ENCODE measurements at places on chromosomes 16 and 17. TPM values are rescaled to one million over a fixed set of nuclear protein-coding genes. Genes with fewer than 3 reads are reported as not detected.

The NPIPA8 gene
- total RNA-seq, result 1.3 TPM

The SYNGR3 gene
- total RNA-seq, result 3.6 TPM

The KIF2B gene
- not detected for total RNA-seq

The LRRC37A3 gene
- total RNA-seq, result 37.4 TPM

The COX6A2 gene
- total RNA-seq, result not detected

The CLDN7 gene
- total RNA-seq, result 314 TPM

- no peak for DNase-seq
These were observed 5.7 kb downstream of the LAT start for GRCh38 chr16:28990375-28991040.

GRCh38 chr16:49857423-49858181 lies 1.7 kb upstream of the ZNF423 start:
- peak; percentile 77 for DNase-seq

GRCh38 chr17:6164996-6165395 lies 94.8 kb downstream of the WSCD1 start:
- no peak for DNase-seq

GRCh38 chr17:79948406-79948944 lies 87.2 kb downstream of the TBC1D16 start:
- DNase-seq, result no peak

- no peak for DNase-seq
These were observed 140.8 kb downstream of the PRKCA start for GRCh38 chr17:66443166-66443565.

GRCh38 chr16:54164789-54165173 lies 121.8 kb downstream of the IRX3 start:
- DNase-seq, result no peak

- no peak for DNase-seq
These were observed 10.2 kb upstream of the NFATC3 start for GRCh38 chr16:68074850-68075555.

GRCh38 chr16:19860166-19861041 lies 24.2 kb downstream of the GPRC5B start:
- no peak for DNase-seq

- DNase-seq, result peak; percentile 91
These were observed 3.5 kb upstream of the RPL13 start for GRCh38 chr16:89556750-89557689.

DNA sequence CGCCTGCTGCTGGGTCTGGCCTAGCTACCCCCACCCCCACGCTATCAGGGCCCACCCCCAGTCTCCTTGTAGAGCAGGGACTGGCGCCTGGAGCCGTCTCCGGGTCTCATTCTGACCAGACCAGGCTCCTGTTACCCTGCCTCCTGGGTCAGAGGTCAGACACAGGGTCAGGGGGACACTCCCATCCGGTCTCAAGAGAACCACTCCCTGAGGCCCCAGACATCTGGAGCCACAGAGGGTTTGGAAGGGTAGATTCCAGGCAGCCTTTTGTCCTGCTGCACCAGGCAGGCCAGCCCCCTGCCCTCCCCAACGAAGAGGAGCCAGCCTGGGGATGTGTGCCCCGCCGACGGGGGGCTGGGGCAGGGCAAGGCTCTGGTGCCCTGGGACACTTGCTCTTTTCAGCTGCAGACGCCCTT lies 944 bp upstream of the WFIKKN1 start:
- no peak for DNase-seq

DNA sequence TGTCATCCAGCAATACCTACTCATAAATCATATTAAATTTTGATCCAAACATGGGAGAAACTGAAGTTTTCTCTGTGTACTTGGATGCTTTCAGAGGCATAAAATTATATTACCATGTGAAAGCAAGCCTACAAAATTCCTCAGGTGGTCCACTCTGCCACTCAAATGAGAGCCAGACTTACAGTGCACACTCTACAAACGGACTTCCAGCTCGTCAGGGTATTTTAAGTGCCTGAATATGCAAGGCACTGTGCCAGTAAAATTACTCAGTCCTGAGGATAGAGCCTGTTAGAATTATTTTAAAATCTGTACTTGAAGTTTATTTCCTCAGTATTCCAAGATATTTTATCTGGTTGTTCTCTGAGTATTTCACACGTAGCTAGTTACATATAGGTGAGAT lies 54.5 kb downstream of the TENT4B start:
- no peak for DNase-seq

DNA sequence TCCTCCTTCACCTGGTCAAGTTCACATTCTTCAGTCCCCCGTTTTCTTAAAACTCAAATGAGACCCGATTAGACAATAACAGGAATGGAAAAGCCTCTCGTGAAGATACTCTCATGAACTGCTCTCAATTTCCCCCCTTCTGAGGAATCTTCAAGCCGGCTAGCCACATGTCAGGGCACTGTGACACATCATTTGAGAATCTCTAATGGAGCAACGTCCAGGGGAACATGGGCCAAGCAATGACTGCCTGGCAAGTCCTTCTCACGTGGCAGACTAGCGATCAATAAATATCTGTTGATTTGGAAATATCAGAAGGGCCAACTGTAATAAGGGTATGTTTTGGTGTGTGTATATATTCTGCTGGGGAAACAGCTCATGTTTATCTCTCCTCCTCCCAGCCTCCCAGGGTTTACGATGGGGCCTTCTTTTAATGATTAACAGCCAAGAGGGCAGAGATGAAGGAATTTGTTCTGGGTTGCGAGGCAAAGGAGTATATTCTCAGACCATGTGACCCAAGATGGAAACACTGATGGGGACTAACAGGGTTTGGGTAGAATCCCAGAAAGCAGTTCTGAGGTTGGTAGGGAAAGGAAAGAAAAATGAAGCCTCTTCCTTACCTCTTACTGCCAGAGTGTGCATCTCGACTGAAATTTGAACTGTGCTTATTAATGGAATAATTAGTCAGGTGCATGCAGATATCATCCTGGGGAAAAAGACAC lies 21.4 kb downstream of the TTLL6 start:
- peak; percentile 77 for DNase-seq

DNA sequence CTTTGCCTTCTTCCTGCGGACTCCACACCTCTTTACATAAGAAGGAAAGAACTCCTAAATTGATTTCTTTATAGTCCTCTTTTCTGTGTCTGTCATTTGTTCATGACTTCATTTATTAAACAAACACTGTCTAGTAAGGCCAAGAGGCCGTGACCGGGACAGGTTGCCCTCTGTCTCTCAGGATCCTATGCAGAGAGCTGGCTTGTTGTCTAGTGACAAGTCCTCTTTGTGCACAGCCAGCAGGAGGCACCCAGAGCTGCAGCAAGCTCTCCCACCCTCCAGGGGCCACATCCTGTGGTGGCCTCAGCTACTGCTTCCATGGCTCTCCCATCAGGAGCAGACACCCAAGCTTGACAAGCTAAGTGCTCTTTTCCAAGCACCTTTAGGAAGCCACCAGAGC lies 50.6 kb downstream of the PLD6 start:
- no peak for DNase-seq

- DNase-seq, result peak; percentile 31
These were observed 63.9 kb upstream of the DNAJA2 start for GRCh38 chr16:47037396-47037745.

GRCh38 chr16:11219178-11219577 lies 36.8 kb downstream of the SOCS1 start:
- DNase-seq, result no peak

DNA sequence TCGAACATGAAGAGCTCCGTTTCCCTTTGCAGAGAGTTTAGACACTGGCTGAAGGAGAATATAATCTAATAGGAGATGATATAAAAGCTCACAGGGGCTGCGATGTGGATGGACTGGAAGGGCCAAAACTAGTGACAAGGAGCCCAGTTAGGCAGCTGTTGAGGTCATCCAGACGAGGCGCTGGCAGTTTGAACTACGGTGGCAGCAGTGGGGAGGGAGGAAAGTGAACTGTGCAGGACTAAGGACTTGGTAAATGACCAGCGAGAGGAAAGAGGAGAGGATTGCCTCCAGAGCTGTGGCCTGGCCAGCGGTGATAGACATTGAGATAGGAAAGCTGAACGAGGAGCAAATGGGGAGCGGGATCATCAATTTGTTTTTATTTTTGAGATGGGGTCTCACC lies 14.6 kb upstream of the YWHAE start:
- DNase-seq, result no peak

GRCh38 chr16:30641378-30641982 lies 9.3 kb upstream of the PRR14 start:
- no peak for DNase-seq

GRCh38 chr16:56311208-56312027 lies 113.9 kb downstream of the AMFR start:
- no peak for DNase-seq

DNA sequence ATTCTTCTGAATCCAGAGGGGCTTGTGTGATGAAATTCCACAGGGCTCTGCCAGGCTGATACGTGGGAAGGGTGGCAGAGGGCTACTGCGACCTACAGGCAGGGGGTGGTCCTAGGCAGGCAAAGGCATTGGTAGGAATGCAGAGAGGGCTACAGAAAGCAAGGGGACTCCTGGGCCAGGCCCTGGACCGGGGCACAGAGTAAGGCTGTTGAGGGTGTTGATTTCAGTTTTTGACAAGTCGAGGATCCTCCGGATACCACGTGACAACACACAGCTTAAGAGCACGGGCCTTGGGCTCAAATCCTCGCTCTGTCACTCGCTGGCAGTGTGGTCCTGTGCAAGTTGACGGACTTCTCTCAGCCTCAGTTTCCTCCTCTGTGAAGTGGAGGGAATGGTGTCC lies 19.1 kb upstream of the DOC2B start:
- DNase-seq, result no peak

DNA sequence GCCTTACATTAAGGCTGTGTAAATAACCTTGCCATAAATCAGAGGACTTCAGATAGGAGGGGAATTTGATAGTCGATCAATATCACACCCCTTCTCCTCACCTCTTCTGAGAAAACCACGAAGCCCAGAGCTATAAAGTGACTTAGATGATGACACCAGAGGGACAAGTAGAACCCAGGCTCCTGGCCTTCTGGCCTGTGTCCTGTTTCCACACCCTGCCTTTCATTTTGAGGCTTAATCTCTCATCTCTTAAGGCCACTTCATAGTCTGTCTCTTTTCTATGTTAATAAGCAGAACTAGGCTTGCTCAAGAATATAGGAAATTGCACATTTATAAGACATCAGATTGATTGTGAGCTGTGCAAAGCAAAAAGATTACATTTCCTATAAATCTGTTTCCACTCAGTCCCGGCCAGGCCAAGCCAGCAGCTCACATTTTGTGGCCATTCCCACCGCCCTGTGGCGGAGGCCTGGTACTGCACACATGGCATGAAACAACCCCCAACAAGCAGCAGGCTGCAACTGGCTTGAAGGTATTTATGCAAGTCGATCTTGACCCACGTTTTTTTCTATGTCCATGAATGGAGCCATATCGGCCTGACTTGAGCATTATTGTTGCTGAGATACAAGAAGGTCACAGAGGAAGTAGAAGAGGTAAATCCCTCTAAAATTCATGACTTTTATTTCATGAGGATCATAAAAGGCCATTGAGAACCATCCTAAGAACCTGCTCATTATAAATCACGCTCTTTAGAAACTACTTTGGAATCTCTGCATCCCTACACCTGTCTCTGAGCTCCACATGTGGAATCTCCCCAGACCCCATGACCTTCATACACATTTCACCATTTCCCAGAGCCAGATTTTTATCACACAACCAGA lies 93.7 kb downstream of the PMP22 start:
- peak; percentile 62 for DNase-seq

DNA sequence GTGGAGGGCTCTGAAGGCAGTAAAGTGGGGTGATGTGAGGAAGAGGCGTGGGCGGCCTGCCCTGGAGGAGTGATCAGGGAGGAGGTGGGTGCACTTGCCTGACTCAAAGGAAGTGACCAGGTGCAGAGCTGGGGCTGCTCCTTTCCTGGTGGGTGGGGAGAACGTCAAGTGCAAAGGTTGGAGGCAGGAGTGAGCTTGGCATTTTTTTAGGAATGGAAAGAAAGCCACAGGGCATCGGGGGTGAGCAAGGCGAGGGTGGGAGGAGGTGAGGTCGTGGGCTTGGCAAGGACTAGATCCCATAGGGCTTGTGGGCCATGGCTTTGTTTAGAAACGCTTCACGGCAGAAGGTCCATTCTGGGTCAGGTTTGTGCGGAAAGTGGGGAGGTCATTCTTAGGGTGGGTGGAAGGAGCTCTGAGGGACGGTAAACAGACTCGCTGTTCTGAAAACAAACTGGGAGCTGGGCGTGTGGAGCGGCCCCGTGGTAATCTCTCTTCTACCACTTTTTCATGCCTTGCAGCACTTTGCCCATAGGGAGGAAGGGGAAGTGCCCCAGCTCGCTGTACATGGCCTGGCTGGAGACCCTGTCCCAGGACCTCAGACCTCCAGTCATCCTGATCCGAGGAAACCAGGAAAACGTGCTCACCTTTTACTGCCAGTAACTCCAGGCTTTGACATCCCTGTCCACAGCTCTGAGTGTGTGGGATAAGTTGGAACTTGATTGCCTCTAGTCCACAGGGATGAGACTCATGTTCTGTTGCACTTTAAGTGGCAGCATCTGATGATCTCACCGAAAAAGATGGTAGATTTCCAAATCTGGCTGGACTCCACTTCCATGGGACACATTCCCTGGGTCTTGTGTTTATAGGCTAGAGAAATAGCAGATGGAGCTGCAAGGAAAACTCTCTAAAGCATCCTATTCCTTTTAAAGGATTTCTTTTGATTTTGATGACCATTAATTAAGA lies 18.9 kb upstream of the HERPUD1 start:
- no peak for DNase-seq

DNA sequence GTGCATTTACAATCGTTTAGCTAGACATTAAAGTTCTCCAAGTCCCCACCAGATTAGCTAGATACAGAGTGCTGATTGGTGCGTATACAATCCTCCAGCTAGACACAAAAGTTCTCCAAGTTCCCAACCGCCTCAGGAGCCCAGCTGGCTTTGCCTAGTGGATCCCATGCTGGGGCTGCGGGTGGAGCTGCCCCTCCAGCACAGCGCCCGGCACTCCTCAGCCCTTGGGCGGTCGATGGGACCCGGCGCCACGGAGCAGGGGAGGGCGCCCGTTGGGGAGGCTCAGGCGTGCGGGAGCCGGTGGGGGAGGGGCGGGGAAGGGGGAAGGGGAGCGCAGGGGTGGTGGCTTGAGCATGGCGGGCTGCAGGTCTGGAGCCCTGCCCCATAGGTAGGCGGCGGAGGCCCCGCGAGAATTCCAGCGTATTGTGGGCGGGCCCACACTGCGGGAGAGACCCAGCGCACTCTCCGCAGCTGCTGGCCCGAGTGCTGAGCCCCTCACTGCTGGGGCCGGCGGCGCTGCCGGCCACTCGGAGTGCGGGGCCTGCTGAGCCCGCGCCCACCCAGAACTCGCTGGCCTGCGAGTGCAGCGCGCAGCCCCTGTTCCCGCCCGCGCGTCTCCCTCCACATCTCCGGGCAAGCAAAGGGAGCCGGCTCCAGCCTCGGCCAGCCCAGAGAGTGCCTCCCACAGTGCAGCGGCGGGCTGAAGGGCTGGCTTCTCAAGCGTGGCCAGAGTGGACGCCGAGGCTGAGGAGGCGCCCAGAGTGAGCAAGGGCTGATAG lies 907.5 kb downstream of the CDH8 start:
- no peak for DNase-seq
